Activated CD4-positive, alpha-beta T cell treated with anti-CD3 and anti-CD28 coated beads, Interleukin-2, amount 50 U/mL, for 16 hours (primary cell): ENCODE measurements at places on chromosomes 11 and 22.

- no peak for DNase-seq
These were observed 1.4 kb downstream of the PATZ1 start for GRCh38 chr22:31344578-31345330.

DNA sequence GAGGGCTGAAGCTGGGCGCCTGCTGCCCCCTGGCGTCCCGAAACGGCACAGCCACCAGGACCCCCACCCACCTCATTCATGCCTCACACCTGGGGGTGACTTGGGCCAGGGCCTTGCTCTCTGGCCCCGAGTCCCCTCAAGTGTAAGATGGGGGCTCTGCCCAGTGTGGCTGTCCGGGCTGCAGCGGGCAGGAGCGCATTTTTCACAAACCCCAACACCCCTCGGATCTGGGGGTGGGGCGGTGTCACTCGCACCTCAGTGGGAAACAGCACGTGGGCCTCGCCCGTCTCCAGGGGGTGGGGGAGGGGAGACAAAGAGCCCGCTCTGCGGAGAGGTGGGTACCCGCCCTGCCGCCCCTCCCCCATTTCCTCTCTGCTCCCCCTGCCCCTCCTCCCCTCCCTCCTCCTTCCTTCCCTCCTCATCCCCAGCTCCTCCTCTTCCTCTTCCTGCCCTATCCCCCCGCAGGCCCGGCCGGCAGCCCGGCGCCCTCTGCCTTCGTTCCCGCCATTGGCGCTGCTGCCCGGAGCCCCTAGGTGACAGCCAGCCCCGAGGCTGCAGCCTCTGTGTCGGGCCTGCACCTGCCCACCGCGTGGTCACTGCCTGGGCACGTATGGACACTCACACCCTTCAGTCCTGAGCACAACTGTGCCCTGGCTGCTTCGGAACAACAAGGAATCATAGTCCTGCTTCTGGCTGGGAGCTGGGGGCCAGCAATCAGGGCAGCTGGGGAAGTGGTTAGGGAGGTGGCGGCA is 6.8 kb upstream of the CDKN1C start:
- DNase-seq = peak; percentile 80

DNA sequence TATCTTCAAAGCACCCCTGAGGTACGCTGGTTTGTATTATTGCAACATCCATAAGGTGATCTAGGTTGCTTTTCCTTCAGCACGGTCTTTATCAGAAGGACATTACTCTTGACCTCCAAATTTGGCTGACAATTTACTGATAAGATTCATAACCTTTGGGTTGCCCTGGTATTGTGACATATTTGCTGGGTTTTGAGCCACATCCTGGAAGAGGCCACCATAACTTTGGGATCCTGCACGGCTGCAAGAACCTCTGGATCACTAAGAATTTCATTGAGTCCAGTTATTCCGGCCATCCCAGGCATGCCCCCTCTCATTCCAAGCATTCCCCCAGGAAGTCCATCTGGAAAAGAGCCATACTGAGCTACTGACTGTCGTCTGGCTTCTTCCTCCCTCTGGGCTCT is 6.5 kb upstream of the PLET1 start:
- DNase-seq = no peak

GRCh38 chr11:84056653-84057376 is 770.6 kb upstream of the CCDC90B start:
- DNase-seq = no peak
